NCI-H2227 treated with DMSO at 0.1 percent for 48 hours (cell line): ENCODE measurements at places on chromosomes 3 and 15.
A peak's percentile ranks its signal among the peaks of the same experiment; 100 is the strongest.

DNA sequence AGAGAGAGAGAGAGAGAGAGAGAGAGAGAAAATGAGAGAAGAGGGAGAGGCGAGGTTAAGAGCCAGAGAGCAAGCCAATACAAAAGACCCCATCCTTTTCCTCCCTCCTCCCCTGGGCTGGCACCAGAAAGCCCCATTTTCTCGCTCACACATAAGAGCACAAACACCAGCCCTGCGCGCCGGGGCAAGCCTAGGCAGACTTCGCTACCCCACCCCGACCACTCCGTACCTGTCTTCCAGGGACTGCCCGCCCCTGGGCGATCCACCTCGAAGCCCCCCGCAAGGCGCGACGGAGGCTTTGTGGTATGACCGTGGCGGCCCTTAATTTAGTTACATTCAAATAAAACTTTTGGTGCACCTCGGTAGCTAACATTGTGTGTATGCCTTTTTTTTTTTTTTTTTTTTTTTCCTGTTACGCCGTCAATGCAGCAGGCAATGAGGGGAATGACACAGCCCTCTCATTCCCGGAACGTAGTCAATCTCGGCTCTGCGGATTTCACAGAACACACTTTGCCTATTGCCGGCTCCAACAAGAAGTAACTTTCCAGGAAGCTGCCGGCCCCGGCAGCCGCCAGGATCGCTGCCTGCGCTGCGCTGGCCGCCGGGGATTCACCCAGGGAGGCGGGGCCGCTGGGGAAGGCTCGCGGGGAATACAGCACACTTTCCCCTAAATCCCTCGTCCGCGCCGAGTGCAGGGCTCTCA lies 7.7 kb downstream of the BCL6 start:
- no peak for DNase-seq

GRCh38 chr3:182618981-182619591 lies 174.2 kb upstream of the ATP11B start:
- no peak for DNase-seq

- DNase-seq: no peak
Observed at GRCh38 chr3:45628746-45629145, 34.2 kb downstream of the LIMD1 start.

DNA sequence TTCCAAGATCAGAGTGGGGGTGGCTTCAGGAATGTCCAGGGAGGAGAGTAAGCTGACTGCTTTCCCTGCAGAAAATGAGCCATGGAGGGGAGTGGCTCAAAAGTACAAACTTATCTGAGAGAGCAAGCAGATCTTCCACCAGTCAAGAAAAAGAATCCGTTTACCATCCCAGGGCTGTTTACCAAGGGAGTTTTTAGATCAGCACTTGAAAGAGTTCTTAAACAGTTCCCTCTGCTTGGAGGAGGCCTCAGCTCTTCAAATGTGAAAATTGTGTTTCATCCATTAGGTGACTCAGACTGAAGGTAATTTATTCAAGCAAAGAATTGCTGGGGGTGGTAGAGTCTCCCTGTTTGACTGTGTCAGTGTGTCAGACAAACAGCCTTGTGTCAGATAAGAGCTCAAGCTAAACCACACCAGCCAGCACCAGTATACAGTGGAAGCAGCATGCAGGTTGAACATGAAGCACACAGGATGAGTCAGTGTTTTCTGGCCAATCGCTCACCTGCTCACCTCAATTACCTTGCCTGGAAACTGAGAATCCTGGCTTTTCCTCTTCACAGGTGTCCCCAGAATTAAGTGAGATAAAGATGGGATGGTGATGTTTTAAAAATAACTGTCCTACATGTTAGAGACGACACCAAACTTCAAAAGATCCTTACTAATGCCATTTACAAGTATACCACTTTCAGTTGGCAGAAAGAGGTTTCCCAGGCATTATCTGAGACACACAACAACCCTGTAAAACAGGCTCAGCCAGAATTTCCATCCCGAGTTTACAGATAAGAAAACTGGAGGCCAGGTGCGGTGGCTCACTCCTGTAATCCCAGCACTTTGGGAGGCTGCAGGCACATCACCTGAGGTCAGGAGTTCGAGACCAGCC lies 21.7 kb downstream of the SH3BP5 start:
- peak; percentile 54 for DNase-seq

- DNase-seq: no peak
Observed at GRCh38 chr3:170869645-170870593, at the start of gene RPL22L1. TSS of gene RPL22L1 (minus strand) at chr3:170870195. CDS start at chr3:170870167, 28 bp downstream.

GRCh38 chr15:85988741-85989140 lies 90.9 kb upstream of the AGBL1 start:
- DNase-seq: no peak

DNA sequence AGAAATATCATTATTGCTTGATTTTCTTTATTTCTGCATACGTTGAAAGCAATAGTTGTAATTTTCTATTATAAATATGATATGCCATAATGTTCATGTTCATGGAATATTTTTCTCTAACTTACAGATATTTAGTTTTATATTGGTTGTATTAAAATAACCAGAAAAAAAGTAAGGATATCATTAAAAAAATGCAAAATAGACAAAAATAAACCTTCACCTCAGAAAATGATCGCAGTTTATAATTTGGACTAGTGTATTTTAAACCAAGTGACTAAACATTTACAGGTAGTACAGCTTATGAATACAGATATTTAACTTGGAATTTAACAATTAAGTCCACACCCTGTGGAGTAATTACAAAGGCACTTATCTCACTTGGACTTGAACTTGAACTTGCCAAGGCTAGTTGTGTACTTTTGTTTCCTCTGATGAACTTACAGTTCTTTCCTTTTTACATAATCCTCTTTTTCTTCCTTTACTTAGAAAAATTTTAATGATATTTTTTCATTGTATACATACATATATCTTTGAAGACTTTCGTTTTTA lies 156.7 kb downstream of the CHL1 start:
- DNase-seq: no peak

- peak; percentile 34 for DNase-seq
Observed at GRCh38 chr3:179651687-179652446, 973 bp upstream of the USP13 start.

DNA sequence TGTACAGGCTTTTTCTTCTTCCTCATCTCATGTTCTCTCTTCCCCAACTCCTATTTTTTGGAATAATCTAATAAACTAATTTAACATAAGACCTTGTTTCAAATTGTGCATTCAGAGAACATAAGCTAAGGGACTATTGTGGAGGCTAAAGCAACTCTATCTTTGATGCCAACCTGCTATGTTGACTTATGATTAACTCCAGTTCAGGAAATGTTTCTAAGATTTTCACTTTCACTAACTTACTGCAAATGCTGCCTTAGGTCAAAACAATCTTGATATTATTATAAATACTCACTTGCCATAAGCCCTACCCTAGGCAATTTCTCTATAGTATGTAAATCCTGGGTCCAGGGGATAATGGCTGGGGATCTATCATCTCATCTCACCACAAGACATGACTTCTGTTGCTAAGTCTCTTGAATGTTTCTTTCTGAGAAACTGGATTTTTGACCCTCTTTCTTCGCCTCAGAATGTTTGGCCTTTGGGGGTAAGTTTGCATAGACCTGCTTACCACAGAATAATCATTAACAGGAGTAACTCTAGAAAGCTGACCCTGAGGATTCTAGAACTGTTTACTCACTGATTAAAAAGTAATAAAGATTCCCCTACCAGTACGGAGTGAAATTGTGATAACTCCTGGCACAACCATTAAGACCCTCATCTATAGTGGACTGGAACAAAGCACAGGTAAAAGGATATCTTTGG lies 768.1 kb downstream of the GBE1 start:
- no peak for DNase-seq

GRCh38 chr3:32391643-32392535 lies at the start of gene CMTM7:
TSS of gene CMTM7 (plus strand) at chr3:32391853. CDS start at chr3:32391907, 54 bp downstream.
- no peak for DNase-seq

- DNase-seq: no peak
Observed at GRCh38 chr15:81939604-81940440, 106.0 kb downstream of the MEX3B start.

- no peak for DNase-seq
Observed at GRCh38 chr15:92886815-92887214, 13.3 kb upstream of the CHD2 start.

GRCh38 chr3:36488077-36488789 lies 107.9 kb downstream of the STAC start:
- no peak for DNase-seq

DNA sequence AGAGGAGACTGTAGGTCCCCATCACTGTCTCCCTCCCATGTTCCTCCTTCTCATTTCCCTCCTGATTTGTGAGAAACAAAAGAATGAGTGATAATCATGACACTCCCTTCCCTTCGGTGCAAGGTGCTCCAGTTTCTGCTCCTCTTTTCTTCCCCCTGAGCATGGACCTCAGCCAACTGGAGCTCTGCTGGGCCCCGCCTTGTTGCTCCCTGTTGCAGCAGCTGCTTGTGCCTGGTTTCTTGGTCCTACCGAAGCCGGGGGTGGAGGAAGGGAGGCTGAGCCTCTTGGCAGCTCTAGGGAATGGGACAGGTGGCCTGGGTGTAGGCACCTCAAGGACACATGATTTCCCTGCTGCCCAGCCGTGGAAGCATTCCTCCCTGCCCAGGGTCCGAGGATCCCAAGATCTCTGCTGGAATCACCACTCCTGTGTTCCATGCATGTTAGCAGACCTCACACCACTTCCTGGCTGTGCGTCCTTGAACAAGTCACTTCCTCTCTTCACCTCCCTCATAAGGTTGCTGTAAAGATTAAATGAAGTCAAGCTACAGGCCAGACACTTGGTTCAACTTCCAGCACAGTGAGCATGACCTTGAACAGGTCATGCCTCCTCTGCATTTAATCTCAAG lies 131.6 kb upstream of the ABHD17C start:
- no peak for DNase-seq

GRCh38 chr15:23079766-23080165 lies 40.4 kb upstream of the TUBGCP5 start:
- DNase-seq: no peak

DNA sequence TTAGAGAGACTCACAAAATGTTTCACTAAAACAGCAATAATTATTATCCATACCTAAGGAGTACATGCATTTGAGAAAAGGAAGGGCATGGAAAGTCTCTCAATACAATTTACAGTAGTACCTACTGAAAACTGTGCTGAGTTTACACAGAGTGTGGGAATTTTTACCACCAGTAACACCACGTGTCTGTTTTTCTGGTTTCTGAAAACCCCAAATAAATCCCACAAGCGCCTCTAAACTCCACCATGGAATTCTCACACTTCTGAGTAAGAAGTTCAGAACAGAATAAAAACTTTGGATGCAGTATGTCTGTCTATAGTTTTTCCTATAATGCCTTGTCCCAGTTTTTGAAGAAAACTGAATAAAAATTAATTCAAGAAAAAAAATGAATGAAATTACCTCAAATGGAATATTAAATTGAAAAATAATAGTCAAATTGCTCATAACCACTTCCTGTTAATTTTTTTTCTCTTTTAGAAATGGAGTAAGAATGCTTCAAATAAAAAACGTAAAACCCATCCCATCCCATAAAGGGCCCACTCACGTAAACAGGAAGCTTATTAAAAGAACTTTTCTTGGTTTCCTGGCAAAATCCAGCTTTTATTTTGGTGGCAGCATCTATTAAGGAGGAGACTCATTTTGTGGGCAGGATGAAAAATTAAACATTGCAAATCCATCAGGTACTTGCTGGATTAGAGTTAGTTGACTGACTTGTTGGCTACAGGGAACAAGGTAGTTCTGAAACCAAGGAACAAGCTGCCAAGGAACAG lies 378.1 kb downstream of the TIGIT start:
- DNase-seq: no peak

GRCh38 chr3:13717222-13717895 lies 162.5 kb downstream of the WNT7A start:
- DNase-seq: no peak

DNA sequence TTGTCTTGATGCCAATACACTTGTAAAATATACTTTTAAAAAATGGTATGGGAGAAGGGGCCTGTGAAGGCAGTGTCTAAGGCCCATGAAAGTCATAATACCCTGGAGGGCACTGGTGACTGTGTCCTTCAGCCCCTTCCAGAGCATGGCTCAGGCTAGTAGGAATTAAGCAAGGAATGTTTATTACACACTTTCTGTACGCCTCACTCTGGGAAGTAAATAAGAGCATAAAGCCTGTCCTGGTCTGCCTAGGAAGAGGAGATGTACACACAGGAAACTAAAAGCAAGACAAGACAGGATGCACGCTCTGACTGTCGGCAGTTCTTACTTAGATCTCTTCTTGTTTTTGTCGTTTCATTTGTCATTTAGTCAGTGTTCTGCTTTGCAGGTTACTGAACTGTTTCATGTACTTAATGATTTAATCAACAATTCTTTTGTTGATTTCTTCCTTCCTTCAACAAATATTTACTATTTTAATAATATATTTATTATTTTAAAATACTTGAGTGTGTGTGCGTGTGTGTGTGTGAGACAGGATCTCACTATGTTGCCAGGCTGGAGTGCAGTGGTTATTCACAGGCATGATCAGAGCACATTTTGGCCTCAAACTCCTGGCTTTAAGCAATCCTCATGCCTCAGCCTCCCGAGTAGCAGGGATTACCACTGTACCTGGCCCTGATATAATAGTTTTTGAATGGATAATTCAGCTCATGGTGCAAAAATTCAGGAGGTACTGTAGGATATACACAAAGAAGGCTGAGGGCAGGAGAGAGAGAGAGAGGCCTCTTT lies 9.0 kb upstream of the SMAD6 start:
- no peak for DNase-seq

GRCh38 chr3:105843994-105844393 lies 24.8 kb downstream of the CBLB start:
- DNase-seq: no peak

DNA sequence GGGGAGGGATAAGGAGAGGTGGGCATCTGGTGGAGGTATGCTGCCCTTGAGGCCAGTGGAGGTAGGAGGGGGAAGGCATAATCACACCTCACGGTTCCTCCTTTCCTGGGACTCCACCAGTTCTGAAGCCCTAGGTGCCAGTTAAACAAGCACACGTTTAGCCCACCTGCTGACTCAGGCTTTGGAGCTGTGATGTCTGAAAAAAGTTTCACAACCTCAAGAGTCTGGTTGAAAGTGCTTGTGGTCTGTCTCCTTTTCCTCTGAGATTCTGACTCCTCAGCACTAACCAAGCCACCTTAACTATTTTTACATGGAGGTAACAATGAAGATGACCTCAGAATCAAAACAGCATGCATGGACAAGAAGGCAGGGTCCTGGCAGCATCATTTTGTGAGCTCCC lies 23.0 kb downstream of the HPS3 start:
- DNase-seq: no peak

DNA sequence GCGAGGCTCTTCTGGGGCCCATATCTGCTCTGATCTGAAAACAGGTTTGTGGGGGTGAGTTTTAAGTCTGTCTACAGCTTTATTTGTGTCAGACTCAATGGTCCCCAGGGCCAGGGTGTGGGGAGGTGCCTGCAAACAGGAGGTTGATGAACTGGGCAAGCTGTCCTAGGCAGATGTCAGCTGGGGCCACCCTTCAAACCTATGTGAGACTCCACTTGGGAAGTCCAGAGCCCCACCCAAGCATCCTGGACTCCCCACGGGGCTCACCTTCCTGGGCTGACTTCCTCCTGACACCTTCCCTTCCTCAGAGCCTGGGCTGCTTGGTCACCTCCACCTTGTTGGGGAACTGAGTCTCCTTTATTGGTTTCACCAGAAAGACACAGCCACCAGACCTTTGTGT lies 8.6 kb upstream of the LYSMD4 start:
- DNase-seq: no peak
